CD4-positive, alpha-beta T cell treated with Interleukin-17A for 1 hour (primary cell): ENCODE measurements at places on chromosomes 12 and 14.

GRCh38 chr12:22082190-22082701, 36.2 kb downstream of the CMAS start:
- DNase-seq, result no peak

DNA sequence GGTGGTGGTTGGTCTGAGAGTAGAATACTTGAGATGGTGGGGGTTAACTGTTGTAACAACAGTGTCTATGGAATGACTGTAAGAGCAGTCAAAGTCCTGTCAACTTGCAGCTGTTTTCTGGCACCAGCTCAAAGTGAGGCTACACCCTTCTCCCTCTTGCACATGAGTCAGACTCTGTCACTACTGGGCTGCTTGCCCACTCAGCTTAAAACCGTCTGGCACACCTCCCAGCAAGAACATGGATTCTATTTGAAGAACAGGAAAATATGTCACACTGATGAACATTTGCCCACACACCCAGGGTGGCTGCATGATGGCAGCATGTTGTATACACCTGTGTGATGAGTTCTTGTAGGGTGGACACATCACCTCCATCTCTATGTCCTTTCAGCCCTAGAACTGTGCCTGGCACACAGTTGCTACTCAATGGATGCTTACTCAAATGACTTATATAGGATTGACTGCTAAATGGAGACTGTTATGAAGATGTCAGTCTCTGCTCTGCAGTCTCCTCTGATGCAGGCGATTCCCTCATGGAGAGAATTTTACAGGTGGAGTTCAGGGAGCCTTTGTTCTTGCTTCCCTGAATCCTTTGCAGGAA, 19.3 kb upstream of the SERPINA6 start:
- DNase-seq, result no peak

GRCh38 chr14:21034707-21035106, at the start of gene RNASE13:
Gene RNASE13 (minus strand): TSS chr14:21034807. CDS start chr14:21034288, 519 bp downstream.
- DNase-seq, result no peak

DNA sequence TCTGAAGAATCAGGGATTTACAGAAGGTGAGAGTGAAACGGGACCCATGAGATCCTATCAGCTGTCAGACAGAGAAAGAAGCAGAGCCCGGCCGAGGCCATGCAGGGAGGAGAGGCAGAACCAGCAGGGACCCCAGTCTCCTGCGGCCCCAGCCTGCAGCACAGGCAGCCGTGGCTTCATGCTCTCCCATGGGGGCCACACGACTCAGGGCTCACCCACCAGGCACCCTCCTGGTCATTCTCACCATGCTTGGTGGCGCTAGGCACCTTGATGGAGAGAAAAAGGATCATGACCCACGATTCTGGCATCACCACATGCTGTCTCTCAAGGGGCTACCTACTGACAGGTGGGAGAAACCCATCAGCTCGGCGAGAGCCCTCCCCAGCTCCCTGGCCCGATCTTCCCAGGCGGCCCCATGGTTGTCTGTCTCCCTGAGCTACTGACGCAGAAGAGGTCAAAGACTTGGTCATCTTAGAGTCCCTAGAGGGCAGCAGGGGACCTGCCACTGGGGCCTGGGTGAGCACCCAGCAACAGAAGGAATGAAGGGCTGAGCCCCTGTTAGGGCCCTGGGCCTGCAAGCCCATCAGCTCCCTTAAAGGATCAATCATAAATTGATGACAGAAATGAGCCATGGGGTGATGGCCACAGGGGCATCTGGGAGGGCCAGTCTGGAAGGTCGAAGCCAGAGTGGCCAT, 58.0 kb downstream of the ITPK1 start:
- DNase-seq, result no peak

DNA sequence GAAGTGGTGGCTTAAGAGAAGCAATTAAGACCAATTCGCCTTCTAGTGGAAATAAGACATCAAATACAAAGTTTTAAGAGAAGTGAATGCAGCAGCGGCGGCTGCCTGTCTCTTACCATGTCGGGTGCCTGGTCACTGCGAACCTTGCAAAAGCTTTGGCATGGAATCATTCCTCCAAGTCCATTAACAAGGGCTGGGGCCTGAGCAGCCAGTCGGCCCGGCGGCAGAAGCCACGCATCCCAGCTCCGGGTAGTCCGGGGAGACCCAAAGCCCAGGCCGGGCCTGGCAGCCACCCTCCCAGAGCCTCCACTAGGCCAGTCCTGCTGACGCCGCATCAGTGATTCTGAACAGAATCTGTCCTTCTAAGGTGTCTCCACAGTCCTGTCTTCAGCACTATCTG, 321.0 kb downstream of the TMEM121 start:
- DNase-seq, result no peak

GRCh38 chr12:62736596-62736995, 198.4 kb downstream of the PPM1H start:
- no peak for DNase-seq

DNA sequence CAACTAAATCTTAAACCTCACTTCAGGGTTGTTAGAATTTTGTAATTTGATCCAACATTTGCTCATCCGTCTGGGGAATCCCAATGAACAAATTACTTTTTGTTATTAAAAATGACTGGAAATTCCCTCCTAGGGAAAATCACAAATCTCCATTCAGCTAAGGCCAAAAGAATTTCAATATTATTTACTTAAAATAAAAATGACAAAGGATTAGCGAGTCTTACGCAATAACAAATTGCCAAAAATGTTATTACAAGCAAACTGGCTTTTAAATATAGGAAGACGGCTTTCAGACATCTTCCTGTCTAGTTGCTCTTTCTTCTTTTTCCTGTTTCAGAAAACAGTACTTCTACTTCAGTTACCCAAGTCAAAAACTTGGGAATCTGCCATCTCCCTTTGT, 92.4 kb upstream of the TSPAN8 start:
- DNase-seq, result no peak

- DNase-seq, result no peak
Observed at GRCh38 chr12:4301932-4302501, 19.0 kb upstream of the TIGAR start.

DNA sequence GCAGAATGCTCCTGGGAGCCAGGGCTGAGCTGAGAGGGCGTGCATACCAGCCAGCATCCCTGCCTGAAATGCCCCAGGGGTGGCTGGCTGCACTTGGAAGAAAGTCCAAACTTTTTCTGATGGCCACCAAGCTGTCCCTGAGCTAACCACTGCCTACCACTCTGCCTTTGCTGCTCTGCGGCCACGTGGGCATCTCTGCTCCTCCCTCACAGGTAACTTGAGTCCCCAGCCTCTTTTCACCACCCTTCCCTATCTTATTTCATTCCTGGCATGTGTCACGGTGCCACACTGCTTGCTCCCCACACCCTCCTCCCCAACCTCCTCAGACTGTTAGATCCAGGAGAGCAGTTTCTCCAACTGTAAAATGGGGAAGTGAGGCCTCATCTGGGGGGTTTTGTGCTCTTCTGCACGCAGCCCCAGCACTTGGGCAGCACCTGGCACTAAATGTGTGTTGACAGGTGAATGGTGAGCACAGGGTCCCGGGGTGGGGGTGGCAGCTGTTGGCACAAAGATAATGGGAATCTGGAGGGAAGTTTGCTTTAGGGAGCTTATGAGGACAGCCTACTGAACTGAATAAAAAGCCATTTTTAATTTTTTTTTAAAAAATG, 113.0 kb downstream of the GLT1D1 start:
- DNase-seq, result no peak

GRCh38 chr14:89466484-89466883, 49.5 kb upstream of the FOXN3 start:
- DNase-seq, result peak; percentile 65

- DNase-seq, result no peak
Observed at GRCh38 chr12:49645146-49646039, 22.0 kb downstream of the PRPF40B start.

DNA sequence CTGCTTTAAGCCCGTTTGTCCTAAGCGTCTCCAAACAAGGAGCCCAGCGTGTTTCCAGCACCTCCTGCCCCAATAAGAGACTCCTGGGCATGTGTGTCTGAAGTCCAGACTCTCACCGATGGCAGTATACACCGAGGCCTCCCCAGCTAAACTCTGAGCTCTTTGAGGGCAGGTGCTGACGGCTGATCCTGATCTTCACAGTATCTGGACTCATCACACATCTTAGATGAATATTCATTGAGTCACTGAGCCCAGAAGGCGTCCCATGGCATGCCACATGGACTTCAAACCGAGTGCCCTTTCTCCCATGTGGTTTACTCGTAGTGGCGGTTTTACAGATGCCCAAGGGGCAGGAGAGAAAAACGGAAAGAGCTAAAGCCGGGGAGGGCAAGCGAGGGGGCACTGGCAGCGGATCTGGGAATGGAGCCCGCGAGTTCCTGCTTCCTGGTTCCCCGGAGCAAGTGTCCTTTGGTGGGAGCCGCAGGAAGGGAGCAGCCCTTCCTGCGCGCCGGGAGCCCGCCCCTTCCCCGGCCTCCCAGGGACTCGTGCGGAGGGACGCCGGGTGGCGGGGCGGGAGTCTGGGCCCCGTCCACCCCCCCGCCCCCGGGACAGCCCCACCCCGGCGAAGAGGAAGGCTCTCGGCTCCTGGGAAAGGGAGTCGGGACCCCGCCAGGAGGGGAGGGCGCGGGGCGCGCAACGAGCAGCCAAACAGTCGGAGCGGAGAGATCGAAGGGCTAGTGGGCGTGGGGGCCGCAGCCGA, 585 bp upstream of the TEAD4 start:
- DNase-seq, result no peak

DNA sequence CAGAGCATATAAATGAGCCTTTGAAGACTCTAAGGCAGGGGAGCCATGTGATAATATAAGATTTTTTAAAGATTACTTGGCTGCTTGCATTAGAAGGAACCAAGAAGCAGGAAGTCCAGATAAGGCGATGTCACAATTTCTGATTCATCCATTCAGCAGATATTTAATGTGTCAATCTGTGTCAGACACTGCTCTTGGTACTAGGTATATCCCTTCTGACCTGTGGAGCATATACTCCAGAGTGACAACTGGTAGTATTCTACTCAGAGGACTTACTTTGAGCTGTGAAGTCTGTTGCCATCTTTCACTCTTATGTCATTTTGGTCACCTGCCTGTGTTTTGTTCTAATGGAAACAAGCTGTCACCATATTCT, 10.7 kb downstream of the EID3 start:
- DNase-seq, result no peak

DNA sequence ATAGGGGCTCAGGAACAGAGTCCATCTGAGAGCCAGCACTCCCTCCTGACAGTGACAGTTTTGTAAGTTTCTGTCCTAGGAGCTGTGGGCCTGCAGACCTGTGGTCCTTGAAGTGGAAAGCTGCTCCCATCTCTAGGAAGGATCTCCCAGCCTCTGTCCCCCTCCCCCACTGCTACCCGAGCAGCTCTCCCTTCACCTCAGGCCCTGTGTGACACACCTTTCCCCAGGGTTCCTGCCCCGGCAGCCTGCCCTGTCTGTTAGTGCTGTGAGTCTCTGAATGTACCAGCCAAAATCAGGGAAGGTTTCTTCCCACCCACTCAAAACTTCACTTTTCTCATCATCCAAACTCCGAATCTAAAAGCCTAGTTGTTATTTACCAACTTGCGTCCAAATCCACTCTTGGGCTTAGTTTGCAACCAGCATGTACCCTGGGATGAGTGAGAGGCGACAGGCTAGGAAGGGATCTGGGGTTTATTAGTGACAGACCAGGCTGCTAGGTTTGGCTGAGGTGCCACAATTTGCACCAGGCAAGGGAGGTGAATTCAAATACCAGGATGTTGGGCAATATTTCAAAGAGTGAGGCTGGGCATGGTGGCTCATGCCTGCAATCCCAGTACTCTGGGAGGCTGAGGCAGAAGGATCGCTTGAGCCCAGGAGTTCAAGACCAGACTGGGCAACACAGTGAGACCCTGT, 39.9 kb downstream of the NINJ2 start:
- no peak for DNase-seq

GRCh38 chr12:49969651-49970429, 2.9 kb upstream of the AQP6 start:
- no peak for DNase-seq

- DNase-seq, result no peak
Observed at GRCh38 chr14:93100100-93100499, 15.6 kb downstream of the ITPK1 start.

- DNase-seq, result no peak
Observed at GRCh38 chr12:85765453-85765869, 70.7 kb downstream of the RASSF9 start.

DNA sequence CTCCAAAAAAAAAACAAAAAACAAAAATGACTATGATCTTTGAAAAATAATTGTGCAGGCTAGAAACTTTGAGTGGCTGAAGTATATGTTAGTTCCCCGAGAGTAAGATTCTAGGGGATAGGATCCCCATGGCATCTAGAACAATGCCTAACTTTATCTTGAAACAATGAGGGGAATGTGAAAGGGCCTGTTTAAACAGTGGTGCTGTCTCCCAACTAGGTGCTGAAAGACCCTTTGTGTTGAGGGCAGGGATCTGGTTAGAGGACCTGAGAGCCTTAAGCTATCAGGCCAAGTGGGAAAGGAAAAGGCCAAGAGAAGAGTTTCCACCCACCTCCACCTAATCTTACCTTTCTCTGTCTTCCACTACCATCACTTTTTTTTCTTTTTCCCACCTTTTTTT, 6.8 kb upstream of the YLPM1 start:
- DNase-seq, result no peak

DNA sequence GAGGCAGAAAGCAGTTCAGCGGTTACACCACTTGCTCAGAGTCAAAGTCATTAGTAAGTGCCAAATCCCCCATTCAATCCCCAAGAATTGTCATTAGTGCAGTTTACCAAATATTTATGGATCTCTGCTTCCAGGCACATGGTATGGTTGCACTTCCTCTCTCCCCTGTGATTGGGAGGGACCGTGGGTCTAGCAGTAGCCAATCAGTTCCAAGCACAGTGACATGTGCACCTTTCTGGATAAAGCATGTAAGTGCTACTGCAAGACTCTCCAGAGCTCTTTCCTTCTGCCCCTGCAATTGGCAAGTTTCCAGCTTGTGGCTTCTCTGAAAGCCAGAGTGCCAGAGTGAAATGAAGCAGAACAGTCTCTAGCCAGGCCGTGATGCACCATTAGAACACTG, 85.3 kb upstream of the FLRT2 start:
- DNase-seq, result no peak

- DNase-seq, result no peak
Observed at GRCh38 chr14:71586131-71586897, 345.9 kb upstream of the RGS6 start.

DNA sequence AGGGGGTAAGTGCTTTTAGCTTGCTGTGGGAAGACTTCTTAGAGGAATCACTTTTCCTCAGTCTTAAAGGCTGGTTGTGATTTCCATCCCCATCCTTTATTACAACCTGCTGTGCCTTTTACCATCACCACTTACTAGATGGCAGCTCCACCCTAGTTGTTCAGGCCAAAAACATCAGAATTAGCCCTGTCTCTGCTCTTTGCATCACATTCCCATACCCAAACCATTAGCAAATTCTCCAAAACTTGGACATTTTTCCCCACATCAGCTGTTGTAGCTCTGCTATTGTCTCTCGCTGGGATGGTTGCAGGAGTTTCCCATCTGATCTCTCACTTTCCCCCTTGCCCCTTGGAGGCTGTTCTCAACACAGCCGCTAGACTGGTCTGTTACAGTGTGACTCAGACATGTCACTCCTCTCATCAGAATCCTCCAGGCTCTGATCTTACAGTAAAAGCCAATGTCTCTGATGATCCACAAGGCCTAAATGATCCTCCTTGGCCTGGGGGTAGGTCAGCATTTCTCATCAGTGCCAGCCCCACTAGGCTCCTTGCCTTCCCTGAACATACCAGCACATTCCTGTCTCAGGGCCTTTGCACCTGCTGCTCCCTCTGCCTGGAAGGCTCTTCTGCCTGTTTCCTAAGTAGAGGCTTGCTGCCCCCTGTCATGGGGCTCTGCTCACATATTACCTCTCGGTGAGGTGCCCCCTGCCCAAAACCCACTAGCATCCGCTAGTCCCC, 102.5 kb downstream of the BEGAIN start:
- DNase-seq, result no peak

- DNase-seq, result no peak
Observed at GRCh38 chr12:122991623-122992275, 11.3 kb downstream of the ARL6IP4 start.

- no peak for DNase-seq
Observed at GRCh38 chr14:99565383-99565782, 38.6 kb downstream of the CCDC85C start.
